ENCODE measurements at places on chromosomes 1 and 21.

- DNase-seq: peak; percentile 64
Observed at GRCh38 chr1:225919906-225920305, 4.1 kb downstream of the PYCR2 start.

DNA sequence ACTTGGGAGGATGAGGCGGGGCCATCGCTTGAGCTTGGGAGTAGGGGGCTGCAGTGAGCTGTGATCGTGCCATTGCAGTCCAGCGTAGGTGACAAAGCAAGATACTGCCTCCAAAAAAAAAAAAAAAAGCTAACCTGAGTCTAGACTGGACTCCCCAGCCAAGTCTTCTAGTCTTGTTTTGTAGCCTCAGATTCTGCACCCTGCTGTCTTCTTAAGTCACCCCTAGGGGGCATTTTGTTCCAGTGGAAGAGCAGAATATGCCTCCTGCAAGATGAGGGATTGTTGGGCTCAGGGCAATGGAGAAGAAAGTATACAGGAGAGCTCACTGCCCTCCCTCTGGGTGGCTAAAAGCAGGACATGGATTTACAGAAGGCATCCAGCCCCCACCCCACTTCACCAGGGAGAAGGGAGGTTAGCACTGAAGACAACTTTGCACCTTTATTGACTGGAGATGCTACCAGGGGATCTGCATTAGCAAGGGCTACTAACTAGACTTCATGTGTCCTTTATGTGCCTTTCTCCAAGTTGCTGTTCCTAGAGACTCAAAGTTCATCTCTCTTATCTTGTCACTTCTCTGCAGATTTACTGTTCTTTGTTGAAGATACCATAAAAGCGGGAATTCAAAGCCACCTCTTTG is 15.3 kb upstream of the RNF187 start:
- DNase-seq: no peak

DNA sequence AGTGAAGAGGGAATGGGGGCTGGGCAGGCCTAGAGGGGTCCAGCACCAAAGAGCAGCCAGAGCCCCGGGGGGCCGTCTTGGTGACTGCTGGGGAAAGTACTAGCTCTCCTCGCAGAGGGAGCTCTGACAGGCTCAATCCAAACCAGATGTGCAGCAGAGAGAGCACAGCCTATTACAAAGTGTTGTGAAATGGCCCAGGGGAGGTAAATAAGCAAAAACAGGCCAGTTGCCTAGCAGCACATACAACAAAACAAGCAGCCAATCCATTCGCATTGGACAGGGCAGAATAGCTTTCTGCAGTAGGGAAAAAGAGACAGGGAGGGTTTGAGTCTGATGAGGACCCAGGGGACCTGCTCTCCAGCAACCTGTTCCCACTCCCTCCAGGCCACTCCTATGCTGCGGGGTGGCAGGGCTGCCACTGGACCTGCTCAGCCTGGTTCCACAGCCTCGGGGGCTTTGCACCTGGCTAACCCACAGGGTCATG is 239.6 kb upstream of the FGGY start:
- peak; percentile 88 for DNase-seq

GRCh38 chr1:160453443-160453842 is 53.1 kb downstream of the VANGL2 start:
- DNase-seq: no peak

DNA sequence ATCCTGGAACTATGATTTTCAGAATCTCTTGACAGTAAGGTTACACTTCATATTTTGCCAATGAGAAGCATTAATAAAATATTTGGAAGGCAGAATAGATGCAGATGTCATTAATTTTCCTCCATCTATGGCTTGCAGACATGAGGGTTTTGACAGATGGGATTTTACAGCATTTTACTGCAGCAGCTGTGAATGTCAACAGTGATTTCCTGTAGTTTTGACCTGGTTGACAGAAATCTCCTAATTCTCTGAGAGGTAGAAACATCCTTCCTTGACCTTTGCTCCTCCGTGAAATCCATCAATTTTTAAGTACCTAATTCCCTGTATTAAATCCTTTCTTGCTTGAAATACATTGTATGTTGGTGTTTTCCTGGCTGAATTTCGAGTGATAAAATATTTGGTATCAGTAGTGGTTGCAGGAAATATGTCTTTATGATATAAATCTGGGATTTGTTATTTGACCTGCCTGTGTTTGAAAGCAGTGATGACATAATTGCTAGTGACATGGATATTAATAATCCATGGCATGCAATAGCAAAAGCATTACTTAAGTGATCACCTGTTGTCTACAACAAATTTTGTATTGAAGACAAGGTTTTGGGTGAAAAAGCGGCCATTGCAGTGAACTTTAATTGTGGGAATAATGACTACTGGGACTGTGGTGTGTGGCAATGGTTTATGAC is 73.9 kb downstream of the HLX start:
- DNase-seq: no peak

DNA sequence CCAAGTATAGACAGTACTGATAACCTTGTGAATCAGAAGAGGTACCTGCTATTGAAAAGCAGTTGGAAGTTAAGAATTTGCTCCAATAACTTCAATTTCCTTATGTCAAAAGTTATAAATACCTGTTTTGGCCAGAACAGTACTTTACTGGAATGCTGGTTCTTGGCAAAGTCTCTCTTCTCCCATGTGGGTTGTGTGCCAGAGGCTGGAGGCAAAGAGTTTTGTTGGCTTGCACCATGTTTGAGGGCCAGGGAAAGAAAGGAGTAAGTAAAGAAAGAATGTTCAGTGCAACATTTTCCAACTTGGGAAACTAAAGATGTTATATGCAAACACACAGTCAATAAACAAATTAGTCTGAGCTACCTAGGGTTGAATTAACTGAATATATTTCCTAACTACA is 67.0 kb upstream of the DYNLT5 start:
- DNase-seq: no peak

- DNase-seq: no peak
Observed at GRCh38 chr1:166489356-166489669, 322.5 kb upstream of the FAM78B start.

GRCh38 chr1:236471653-236472052 is 52.1 kb upstream of the LGALS8 start:
- no peak for DNase-seq

- no peak for DNase-seq
Observed at GRCh38 chr1:61277121-61277690, 194.8 kb downstream of the NFIA start.

- no peak for DNase-seq
Observed at GRCh38 chr1:117842408-117843170, 86.8 kb downstream of the GDAP2 start.

GRCh38 chr1:96338622-96339021 is 383.0 kb upstream of the PTBP2 start:
- DNase-seq: no peak

- no peak for DNase-seq
Observed at GRCh38 chr1:228150120-228150460, 360 bp downstream of the GJC2 start.

- DNase-seq: no peak
Observed at GRCh38 chr1:193656841-193657240, 470.4 kb upstream of the B3GALT2 start.

DNA sequence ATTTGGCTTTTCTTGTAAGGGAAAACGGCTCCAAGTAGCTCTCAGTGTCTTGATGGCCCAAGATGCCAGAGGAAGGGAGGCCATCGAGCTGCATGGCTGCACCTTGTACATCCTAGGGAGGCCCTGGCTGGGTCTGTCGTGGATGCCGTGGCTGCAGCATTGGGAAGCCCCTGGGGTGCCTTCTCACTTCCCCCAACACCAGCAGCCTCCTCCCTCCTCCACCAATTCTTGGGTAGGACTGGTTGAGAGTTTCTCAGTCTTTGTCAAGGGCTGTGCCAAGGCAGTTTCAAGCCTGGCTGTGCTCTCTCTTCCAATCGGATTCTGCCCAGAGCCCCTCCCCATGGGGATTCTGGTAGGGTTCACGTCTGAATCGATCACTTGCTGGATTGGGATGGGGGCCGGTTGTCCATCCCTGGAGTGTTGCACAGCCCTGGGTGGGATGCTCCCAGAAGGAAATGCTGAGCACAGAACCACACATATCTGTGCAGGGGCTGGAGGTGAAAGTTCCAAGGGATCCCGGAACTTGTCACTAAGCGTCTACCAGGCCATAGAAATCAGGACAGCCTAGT is 14.0 kb upstream of the SPSB1 start:
- DNase-seq: no peak

DNA sequence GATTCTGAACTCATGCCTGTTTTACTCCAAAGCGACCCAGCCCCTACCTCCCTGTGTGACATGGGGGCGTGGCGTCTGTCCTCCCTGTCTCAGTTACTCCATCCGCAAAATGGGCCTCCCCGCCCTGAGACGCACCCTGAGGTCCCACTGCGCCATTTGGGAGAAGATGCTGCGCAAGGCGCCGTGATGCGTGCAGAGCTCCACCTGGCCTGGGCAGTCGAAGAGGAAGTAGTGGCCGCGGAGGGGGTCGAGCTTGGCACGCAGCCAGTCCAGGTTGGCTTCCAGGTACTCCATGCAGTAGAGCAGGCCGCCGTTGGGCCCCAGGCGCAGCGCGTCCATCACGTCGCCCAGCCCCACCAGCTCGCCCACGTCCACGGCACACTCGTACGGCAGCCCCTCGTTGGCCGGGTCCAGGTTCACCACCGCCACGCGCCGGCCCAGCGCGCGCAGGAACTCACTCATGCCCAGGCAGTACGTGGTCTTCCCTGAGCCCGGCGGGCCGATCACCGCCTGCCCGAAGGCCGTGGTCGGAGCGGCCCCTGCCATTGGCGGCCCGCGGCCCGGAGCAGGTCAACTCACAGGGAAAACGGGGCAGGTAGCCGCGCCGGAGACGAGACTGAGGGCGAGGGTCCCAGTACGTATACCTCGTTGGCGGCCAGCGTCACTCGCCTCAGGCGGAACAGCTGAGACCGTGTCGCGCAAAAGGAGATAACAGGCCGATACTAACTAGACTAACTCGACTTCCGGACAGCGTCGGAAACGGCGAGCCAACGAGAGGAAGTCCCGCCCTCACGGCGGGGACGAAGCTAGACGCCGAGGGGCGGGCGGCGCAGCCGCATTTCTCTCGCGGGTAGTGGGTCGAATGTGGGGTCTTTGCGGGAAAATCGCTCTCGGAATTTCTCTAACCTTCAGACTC is at the start of gene GPN2:
TSS of gene GPN2 (minus strand) at position 733 of the 916 bp plus-strand sequence. CDS start at position 546, 187 bp downstream.
- DNase-seq: peak; percentile 77

DNA sequence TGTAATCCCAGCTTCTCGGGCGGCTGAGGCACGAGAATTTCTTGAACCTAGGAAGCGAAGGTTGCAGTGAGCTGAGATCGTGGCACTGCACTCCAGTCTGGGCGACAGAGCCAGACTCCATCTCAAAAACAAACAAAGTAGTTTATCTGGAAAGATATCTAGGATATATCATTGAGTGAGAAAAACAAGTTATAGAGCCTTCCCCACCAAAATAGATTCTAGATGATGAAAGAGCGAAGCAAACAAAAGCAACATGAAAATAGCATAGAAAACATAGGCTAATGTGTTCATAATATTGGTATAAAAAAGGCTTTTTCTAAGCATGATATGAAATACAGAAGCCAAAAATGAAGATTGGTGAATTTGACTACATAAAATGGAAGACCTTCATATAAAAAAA is 52.1 kb downstream of the ZFYVE9 start:
- no peak for DNase-seq

DNA sequence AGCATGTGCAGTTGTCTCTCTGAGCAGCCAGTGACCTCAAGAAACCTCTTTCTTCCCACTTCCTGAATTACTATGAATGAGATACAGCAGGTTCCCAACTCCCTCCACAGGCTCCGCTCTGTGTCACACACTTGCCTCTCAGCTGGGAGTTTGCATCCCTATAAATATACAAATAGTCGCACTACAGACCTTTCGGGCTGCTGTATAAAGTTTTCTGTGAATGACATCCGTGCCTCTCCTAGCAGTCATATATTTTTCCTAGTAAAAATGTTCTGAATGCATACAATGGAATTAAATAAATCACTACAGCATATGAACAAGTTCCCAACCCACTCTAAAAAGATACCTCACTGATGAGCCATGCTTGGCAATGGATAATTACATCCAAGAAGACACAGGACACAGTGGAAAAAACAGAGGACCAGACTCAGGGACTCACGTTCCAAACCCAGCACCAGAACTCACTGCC is 66.8 kb downstream of the CAPZB start:
- DNase-seq: no peak

- no peak for DNase-seq
Observed at GRCh38 chr1:53294567-53294966, 33.3 kb downstream of the LRP8 start.

DNA sequence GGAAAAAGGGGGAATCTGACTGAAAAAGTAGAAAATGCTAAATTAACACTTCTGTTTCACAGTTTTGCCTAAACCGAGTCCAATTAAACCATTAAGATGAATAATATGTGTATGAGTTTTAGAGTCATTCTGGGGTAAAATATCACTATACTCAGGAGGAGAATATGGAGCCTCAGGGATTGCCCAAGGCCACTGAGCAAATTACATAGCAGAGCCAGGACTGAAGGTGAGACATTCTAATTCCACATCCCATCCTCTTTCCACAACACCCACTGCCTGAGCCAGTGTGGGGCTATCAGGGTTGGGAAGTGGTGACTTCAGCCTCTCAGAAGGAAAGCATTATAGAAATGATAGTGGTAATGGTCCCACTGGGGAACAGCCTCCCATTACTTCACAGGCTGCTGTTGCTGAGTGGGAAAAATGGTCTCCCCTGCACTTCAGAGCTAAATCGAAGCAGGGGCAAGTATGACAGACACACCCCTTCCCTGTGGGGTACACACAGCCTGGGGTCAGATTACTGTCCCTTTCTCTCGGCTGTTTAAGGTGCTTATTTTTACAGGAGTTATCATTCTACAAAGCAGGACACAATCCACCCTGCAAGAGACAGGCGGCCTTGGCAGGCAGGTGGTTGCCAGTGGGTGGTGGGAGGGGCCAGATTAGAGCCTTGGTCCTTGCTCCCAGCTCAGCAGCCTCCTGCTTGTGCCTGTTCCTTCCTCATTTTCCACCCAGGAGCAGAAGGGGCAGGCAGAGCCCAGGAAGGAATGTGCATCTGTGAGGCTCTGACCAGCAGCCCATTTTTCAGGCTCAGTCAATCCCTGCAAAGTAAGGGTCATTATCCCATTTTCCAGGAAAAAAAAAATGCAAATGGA is 9.5 kb upstream of the BCAR3 start:
- no peak for DNase-seq

GRCh38 chr1:57620605-57621004 is 196.7 kb upstream of the DAB1 start:
- no peak for DNase-seq

GRCh38 chr21:41186755-41187536 is 19.0 kb downstream of the BACE2 start:
- DNase-seq: no peak

GRCh38 chr1:110768605-110769004 is 93.9 kb upstream of the KCNA3 start:
- DNase-seq: no peak

- no peak for DNase-seq
Observed at GRCh38 chr1:163824490-163824889, 502.7 kb downstream of the NUF2 start.

DNA sequence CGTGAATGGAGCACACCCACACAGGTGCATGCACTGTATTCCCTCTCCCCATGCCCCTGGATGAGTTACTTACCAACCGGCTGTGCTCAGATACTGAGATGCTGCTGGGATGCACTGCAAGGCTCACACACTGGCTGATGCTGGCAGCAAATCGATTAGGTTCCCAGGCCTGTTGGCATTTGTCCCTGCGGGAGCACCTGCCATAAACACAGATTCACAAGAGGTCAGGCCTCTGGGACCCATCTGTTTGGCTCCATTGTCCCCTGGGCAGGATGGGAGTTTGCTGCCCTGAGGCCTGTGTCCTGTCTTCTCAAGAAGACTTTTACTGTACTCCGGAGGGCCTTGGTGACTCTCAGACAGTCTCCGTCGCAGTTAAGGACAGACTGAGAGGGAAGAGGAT is 145.4 kb downstream of the PLXNA2 start:
- DNase-seq: no peak

Data from right atrium auricular region (tissue), 2 donors.